ENCODE measurements at places on chromosomes 16 and 17.

DNA sequence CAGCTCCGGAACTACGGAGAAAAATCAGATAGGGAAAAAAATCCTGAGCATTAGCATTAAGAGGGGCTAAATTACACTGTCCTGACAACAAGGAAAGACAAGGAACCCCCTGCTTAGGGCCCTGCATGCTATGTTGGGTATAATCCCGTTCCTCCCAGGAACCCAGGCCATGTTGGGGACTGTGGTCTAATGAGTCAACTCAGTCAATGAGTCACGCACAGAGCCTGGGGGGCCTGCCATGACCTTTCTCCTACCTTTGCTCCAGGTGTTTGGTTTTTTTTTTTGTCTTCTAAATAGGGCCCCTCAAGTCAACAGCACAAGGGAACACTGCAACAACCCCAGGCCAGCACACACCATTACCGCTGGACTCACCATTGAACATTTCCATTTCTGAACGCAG, 8.9 kb upstream of the ZNF200 start:
- no peak for DNase-seq

DNA sequence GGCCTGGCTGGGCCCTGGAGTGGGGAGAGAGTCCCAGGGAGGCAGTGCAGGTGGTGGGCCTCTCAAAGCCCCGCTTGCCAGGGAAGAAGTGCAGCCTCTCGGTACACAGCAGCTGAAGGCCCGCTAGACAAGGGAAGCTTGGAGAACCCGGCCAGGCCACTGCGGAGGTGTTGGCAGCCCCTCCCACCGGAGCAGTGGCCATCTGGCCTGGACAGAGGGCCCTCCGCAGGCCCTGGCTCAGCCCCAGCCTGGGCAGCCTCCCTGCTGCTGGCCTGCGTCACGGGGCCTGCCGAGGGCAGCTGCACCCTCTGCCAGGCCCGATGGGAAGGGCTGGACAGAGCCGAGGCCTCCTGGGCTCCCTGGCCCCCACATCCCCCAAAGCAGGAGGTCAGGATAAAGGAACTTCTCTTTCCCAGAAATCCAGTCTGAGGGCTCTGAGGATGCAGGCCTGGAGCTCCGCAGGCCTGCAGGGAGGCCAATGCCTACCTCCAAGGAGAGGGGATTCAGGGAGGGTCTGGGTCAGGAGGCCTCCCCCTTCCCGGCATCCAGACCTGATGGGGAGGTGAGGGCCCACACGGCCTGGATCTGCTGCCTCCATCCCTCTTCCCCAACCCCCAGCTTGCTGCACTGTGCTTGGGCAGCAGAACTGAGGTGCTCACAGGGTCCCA, 4.3 kb downstream of the SPPL2C start:
- DNase-seq: no peak

- DNase-seq: peak; percentile 81
These were observed at the start of gene OSBPL7 for GRCh38 chr17:47821424-47822391. OSBPL7 (minus strand) TSS chr17:47821794; CDS start chr17:47820278, 1,516 bp downstream.

- DNase-seq: no peak
These were observed 9.5 kb downstream of the CYB561 start for GRCh38 chr17:63436523-63437110.

DNA sequence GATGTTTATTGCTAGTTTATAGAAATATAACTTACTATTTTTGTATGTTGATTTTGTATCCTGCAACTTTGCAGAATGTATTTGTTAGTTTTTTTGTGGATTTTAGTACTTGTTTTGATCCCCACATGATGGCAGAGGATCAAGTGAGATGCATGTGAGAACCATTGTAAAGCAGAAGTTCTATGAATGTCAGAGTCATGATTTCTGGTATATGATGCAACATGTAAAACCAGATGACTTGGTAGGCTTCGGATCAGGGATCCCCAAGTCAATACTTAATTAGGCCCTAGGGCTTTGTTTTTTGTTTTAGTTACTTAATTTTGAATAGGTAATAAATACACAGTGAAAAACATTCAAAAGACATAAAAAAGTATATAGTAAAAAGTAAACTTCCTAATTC, 45.8 kb downstream of the ESRP2 start:
- DNase-seq: no peak

- DNase-seq: peak; percentile 68
These were observed 51.3 kb downstream of the ADCY9 start for GRCh38 chr16:4064950-4065352.

DNA sequence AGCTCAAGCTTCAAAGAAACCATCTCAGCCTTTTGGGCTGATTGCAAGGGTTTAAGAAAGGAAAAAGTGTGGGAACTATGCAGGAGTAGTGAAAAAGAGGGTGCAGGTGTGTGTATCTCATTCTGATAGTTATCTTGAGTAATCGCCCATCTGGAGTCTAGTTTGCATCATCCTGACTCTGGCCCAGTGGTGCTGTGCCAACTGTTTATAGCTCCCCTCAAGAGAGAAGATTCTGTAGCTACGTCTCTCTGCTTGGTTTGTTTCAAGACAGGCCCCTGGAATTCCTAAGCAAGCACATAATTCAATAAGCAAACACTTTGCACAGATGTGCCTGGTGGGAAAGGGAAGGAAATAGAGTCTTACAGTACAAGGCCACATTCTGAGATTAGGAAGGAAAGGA, 144.4 kb downstream of the HAPSTR1 start:
- no peak for DNase-seq

GRCh38 chr17:77779711-77780539, 178.6 kb upstream of the TNRC6C start:
- DNase-seq: no peak

GRCh38 chr16:986411-986810, 4.8 kb downstream of the SOX8 start:
- DNase-seq: no peak

GRCh38 chr16:35746281-35746962, 2287.0 kb downstream of the TP53TG3F start:
- no peak for DNase-seq

- DNase-seq: no peak
These were observed 36.2 kb upstream of the DNAH17 start for GRCh38 chr17:78613416-78613815.

DNA sequence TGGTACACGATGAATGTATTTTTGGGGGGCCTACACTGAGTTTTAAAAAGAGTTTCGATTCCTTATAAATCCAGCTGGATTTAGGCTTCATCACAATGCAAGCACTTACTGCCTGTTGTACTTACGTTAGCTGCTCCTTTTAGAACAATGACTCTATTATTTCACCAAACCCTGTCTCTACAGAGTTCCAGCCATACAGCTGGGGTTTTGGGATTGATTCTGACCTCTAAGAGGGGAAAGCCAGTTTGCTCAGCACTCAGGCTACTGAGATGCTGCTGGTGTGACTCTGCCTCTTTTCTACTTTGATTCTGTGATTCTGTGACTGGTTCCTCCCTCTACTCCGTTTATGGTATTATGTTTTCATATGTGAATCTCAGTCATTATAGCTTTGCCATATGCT, 329.7 kb downstream of the ABCC12 start:
- no peak for DNase-seq

DNA sequence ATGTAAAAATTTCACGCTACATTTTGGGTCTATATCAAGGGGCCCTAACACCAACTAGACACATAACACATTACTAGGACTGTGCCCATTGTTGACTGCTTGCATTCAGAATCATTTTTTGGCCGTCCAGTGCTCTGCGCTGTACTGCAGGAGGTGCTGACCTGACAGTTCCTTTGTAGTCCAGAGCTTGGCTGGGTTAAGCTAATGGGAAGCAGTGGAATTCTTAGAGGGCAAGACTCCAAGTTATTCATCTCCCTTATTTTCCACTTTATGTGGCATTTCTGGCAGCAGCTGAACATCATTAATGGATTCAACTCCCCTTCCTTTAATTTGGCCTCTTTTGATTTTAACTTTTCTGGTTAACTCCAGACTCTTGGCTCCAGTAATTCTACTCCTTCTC, 351.7 kb downstream of the CDH8 start:
- DNase-seq: no peak

GRCh38 chr17:73776351-73777130, 132.3 kb upstream of the SDK2 start:
- no peak for DNase-seq

GRCh38 chr16:19410435-19411171, 7.1 kb upstream of the TMC5 start:
- DNase-seq: no peak

- no peak for DNase-seq
These were observed 17.4 kb upstream of the ZNHIT3 start for GRCh38 chr17:36468903-36469635.

GRCh38 chr17:28527181-28527681, 21.1 kb downstream of the FOXN1 start:
- DNase-seq: no peak

- no peak for DNase-seq
These were observed 168.4 kb downstream of the ZNF423 start for GRCh38 chr16:49687476-49688002.

DNA sequence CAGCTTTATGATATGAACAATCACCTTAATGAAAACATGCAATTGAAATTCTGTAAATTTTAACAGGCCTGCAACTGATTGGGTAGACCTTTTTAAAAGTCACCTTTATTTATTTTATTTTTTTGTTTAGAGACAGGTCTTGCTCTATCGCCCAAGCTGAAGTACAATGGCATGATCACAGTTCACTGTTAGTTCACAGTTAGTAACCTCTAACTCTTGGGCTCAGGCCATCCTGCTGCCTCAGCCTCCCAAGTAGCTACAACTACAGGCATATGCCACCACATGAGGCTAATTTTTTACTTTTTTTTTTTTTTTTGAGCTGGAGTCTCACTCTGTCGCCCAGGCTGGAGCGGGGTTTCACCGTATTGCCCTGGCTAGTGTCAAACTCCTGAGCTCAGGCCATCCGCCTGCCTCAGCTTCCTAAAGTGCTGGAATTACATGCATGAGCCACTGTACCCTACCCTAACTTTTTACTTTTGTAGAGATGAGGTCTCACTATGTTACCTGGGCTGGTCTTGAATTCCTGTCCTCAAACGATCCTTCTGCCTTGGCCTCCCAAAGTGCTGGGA, 28.0 kb downstream of the AP1G1 start:
- no peak for DNase-seq

DNA sequence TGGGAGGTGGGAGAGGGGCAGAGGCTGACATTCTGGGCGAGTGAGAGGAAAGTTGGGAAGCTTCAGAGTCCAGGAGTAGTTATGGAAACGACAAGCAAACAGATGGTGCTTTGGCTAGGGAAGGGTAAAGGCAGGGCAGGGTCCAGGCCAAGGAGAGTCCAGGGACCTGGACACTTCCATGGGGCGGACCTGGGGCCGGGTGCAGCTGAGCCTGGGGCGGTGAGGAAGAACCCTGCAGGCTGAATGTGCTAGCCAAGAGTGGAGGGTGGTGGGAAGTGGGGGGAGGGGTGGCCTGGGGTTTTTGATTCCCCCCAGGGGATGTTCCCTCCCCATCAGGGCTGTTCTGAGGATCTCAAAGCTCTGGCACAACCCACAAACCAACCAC, 2.6 kb downstream of the PPP1R9B start:
- no peak for DNase-seq

DNA sequence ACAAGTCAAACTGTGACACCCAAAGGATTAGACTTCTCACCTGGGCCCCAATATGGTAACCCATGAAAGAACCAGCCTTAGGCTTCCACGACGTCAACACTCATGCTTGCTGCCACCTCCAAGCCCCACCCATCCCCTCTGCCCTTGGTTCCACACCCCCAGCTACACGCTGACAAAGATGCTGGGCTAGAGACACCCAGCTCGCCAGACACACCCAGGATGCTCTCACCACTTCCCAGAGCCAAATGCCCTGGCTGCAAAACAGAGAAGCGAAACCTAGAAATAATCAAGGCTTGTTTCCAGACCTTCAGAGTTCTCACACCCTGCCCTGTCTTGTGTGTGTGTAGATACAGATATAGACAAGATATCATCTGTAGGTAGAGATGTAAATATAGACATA, 26.0 kb upstream of the ADCY9 start:
- DNase-seq: peak; percentile 87

DNA sequence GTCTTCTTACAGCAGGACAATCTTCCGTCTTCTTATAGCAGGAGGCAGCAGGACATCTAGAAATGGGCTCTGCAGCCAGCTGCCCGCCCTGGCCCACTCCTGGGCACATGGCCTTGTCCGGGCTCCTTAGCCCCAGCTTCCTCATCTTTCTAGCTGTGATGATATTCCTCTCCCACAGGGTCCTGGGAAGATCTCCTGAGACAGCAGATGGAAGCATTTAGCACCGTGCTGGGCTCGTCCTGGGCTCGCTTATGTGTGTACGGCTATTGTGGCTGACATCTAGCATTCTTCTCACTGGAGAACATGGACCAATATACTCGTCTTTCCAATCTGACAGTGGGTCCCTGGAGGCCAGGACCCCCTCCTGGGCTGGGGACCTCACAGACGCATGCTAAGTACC, 48.5 kb downstream of the TIMM22 start:
- no peak for DNase-seq

GRCh38 chr16:82655072-82655714, 28.4 kb downstream of the CDH13 start:
- peak; percentile 92 for DNase-seq
